ENCODE measurements at places on chromosomes 4 and X.

DNA sequence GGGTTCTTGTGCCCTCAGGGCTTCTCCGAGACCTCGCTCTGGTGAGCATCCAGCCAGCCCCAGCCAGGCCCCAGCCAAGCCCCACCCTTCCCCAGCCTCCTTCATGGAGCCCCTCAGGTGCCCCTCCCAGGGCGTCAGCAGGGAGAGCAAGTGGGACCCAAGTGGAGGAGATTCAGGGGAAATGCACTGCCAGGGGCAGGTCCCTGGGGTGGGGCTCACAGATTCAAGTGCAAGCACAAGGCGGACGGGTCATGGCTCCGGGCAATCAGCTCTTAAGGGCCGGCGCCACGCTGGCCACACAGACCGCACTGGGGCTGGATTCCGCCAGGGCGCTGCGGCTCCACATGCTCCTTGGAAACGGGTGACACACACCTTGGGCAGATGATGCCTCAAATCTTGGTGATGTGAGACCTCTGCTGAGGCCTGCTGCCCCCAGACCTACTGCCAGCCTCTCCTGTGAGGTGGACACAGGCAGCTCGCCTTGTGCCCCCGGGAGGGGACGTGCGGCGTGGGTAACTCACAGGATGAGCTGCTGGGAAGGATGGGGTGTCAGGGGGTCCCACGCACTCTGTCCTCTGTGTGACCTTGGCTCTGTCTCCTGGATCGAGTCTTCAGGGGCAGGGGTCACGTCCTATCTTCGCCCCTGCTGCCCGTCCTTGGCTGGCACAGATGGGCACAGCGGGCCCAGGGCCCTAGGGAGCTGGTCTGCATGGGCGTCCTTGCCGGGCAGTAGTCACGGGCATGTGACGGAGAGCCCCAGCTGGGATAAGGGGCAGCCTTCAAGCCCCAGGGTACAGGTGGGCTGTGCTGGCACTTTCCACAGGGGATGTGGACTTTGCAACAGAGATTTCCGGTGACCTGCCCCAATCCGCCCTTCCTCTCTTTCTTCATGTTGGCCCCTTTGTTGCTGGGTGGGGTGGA, 17.1 kb downstream of the NAT8L start:
- DNase-seq, result no peak

- peak; percentile 51 for DNase-seq
Measured at GRCh38 chrX:29478336-29479069, 736.9 kb upstream of the MAGEB2 start.

- peak; percentile 53 for DNase-seq
Measured at GRCh38 chrX:3811331-3812311, 98.2 kb upstream of the PRKX start.

DNA sequence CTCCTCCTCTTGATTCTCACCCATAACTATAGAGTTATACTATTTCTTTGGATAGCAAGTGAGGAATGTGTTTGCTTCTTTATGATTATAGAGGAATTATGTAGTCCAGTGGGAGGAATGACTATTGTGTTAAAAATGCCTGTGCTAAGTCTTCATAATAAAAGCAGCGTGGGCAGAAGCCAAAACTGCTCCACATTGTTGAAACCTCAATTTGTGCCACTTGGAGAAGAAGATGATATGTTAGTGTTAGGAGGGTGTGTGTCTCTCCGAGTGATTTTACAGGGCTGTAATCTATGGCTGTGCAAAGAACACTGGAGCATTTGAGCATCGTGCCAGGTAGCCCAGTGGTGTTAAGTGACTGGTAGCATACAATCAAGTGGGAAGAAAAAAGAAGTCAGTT, 74.3 kb downstream of the FRAS1 start:
- DNase-seq, result peak; percentile 63

DNA sequence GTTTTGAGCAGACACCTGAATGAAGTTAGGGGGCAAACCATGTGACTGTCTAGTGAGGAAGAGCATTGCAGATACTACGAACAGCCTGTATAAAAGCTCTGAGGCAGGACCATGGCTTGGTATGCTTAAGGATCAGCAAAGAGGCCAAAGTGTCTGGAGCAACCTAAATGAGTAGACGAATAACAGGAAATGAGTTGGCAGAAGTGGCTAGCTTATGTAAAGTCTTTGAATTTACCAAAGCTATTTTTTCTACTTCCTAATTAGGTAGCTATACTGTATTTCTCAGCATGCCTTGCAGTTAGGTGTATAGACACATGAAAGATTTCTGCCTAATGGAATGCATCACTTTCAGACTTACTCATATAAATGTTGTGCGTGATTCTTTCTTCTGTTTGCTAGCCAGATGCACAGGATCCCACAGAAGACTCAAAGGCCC, 9.3 kb upstream of the GPRIN3 start:
- peak; percentile 18 for DNase-seq

DNA sequence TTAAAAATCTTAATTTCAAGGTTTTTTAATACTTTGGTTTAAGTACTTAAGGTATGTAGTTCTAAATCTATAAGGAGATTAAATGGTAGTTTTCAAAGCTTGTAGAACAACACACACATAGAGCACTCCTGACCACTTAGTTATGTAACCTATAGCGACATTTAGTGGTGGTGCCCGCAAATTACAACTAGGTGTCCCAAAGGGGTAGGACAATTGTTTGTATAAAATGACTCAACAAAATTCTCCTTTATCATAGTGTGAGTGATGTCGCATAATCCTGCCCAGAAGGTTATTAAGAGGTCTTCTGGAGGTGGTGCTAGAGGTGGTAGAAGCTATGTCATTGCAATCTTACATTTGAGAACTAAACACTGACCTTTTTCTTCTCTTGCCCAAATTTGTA, 373.0 kb upstream of the RASGEF1B start:
- DNase-seq, result peak; percentile 67

- peak; percentile 82 for DNase-seq
Measured at GRCh38 chr4:76208005-76208765, 5.4 kb downstream of the SCARB2 start.
